ENCODE measurements at places on chromosomes 4 and X.

DNA sequence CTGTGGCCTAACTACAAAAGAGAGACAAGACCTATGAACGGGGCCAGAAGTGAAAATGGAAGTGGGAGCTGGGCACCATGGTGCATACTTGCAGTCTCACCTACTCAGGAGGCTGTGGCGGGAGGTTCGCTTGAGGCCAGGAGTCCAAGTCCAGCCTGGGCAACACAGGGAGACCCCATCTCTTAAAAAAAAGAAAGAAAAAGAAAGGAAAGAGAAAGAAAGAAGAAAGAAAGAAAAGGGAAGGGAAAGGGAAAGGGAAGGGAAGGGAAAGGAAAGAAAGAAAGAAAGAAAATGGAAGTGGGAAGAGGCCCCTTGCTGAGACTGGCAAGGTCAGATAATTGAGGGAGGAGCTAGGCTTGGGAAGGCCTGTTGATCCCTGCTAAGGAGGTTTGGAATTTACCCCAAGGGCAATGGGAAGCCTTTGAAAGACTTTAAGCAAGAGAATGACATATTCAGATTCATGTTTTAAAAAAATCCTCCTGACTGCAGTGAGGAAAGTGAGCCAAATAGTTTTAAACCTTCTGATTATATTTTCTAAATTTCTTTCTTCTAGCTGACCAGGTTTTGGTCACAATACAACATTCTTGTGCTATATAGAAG, 17.7 kb upstream of the HERC5 start:
- DNase-seq = no peak

DNA sequence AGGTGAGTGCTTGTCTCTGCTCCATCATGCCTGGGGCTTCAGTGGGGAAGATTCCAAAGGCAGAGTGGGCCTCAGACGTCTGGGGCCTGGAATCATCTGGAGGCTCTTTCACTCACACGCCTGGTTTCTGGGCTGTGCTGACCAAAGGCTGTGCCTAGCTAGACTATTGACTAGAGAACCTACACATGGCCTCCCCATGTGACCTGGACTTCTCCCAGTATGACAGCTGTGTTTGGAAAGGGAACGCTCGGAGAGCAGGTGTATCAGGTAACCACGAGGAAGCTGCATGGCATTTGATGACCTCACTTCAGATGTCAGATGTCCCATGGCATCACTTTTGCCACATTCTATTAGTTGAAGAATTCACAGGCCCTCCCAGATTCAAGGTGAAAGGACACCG, 51.0 kb downstream of the ADGRL3 start:
- no peak for DNase-seq

- DNase-seq = no peak
Measured at GRCh38 chr4:22637306-22637705, 55.4 kb upstream of the GBA3 start.

DNA sequence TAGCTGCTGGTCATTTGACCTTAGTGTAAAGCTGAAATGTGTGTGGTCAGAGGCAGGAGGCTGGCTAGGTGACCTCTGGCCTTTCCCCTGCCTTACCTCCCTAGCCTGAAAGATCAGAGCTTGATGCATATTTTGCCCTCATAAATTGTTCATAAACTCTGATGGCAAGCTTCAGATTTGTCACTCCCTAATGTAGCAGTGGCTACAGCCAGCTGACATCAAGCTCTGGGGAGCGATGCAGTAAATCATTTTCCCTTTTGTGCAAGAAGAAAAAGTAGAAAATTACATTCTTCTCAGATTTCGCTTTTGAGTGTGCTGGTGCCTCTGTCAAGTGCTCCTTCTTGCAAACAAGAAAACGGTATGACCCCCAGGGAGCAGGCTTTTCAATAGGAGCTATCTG, 87.7 kb upstream of the MAGEA4 start:
- no peak for DNase-seq

- no peak for DNase-seq
Measured at GRCh38 chr4:157219711-157220370, 687 bp upstream of the GRIA2 start.
